Right ventricle myocardium inferior (tissue), 1 donor: ENCODE measurements at places on chromosomes 2 and 18.

DNA sequence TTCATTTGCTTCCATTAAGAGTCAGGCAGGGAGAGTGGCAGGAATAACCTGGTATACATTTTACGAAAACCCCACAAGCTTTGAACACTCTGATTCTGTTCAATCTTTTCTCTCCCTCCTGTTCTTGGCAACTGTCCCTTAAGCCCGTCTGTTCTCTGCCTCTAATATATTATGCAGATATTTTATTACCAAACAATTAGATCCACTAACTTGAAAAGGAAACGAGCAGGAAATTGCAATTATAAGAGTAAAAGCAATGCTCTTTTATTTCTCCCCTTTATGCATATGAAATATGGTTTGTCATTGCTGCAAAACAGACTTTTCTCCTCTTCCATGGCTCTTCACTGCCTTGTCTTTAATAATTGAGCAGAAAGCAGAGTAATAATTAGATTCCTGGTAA lies 149.1 kb upstream of the CELF4 start:
- no peak for DNase-seq

DNA sequence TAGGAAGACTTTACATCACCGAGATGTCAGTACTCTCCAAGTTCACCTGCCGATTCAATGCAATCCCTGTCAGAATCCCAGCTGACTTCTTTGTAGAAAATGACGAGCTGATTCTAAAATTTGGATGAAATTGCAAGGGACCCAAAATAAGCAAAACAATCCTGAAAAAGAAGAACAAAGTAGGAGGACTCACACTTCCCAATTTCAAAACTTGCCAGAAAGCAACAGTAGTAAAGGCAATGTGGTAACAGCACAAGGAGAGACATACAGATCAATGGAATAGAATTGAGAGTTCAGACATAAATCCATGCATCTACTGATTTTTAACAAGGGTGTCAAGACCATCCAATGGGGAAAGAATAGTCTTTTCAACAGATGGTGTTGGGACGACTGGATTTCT lies 52.2 kb downstream of the SMAD7 start:
- no peak for DNase-seq

GRCh38 chr2:221455214-221455613 lies 116.9 kb downstream of the EPHA4 start:
- no peak for DNase-seq

GRCh38 chr2:16746329-16746728 lies 80.7 kb upstream of the CYRIA start:
- DNase-seq, result no peak

GRCh38 chr2:184205048-184205596 lies 393.2 kb upstream of the ZNF804A start:
- DNase-seq, result no peak

- no peak for DNase-seq
These were observed 428.9 kb upstream of the FANCL start for GRCh38 chr2:58669998-58670397.

GRCh38 chr2:230640540-230641011 lies 72.1 kb upstream of the CAB39 start:
- no peak for DNase-seq

DNA sequence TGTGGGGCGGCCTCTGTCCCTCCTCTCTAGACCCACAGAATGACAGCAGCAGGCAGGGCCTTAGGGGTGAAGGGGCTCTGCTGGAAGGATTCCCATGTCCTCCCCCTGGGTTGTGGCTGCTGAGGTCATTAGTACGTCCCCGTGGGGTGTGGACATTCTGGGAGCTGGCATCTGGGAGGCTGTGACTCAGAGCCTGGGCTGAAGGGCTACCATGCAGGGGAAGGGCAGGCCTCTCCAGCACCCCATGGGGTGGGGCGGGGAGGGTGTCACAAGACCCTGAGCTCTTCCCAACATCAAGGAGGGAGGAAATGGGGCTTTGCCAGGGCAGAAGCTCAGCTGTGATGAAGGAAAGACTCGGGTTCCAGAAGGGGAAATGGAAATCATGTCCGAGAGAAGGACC lies 105.8 kb upstream of the SMAD2 start:
- DNase-seq, result no peak

DNA sequence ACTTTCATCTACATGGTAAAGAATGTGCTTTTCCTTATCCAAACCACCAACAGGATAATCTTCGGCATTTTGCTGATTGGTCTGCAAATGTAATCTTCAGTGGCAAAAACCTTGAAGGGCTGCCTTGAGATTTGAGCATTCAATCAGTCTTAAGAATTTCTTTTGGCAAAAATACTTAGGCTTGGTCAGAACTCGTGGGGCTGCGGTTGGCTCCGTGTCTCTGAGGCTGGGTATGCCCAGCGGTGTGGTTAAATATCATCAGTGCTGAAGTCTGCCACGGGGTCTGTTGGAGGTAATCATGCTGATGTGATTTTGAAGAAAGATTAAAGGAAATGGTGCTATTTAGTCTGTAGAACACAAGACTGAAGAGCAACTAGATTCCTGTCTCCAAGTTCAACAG lies 262.6 kb downstream of the EN1 start:
- DNase-seq, result no peak

- no peak for DNase-seq
These were observed 441.7 kb upstream of the SMIM21 start for GRCh38 chr18:75869162-75869561.

- no peak for DNase-seq
These were observed 1252.2 kb upstream of the TMEFF2 start for GRCh38 chr2:193446967-193447366.

- DNase-seq, result no peak
These were observed 762.3 kb downstream of the DCDC2C start for GRCh38 chr2:4465671-4466070.

DNA sequence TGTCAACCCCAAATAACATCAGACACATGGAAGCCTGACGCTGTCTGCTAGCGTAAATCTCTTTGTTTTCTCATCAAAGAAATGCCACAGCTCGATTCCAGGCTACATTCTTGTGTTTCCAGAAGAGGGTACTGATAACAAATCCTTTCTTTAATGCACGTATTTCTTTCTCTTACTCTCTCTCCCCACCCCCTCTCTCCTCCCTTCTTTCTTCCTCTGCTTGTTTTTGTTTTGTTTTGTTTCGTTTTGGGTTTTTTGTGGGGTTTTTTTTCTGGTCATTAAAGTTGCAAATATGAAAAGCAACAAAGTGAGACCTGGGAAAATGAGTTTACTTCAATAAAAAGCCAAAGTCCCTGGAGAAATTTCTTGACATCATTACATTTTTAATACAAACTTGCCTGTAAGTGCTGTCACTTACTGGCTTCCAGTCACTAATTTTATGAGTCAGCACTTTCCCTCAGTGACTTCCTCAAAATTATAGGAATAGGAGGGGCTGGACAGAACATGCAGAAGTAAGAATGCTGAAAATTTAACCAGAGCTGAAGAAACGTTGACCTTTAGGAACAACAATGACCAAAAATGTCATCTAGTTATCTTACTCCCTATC lies 106.7 kb upstream of the NABP1 start:
- DNase-seq, result no peak

GRCh38 chr18:45802814-45803492 lies 22.5 kb upstream of the SIGLEC15 start:
- no peak for DNase-seq

DNA sequence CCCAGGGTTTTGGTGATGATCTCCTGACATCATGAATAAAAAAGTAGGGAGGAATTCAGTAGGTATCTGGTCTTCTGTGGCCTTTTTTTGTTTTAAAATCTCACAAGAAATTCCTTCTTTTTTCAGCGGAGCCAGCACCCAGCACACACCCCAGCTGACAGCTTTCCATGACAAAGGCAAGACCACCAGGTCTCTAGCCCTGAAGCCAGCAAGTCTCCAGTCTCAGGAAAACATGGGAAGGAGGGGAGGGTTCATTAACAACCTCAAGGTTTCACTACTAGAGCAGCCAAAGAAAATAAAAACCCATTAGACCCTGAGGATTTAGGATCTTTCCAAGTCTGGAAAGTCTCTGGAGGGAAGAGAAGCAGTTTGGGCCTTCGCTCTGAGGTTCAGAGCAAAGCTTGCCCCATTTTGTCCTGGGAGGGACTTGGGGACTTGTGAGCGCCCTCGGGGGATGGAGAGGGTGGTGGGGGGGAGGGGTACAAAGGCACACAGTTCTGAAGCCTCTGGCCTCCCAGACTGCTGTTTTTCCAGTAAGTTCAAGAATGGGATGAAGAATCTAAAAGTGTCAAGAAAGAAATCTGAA lies 9.0 kb downstream of the FOXI3 start:
- DNase-seq, result no peak

DNA sequence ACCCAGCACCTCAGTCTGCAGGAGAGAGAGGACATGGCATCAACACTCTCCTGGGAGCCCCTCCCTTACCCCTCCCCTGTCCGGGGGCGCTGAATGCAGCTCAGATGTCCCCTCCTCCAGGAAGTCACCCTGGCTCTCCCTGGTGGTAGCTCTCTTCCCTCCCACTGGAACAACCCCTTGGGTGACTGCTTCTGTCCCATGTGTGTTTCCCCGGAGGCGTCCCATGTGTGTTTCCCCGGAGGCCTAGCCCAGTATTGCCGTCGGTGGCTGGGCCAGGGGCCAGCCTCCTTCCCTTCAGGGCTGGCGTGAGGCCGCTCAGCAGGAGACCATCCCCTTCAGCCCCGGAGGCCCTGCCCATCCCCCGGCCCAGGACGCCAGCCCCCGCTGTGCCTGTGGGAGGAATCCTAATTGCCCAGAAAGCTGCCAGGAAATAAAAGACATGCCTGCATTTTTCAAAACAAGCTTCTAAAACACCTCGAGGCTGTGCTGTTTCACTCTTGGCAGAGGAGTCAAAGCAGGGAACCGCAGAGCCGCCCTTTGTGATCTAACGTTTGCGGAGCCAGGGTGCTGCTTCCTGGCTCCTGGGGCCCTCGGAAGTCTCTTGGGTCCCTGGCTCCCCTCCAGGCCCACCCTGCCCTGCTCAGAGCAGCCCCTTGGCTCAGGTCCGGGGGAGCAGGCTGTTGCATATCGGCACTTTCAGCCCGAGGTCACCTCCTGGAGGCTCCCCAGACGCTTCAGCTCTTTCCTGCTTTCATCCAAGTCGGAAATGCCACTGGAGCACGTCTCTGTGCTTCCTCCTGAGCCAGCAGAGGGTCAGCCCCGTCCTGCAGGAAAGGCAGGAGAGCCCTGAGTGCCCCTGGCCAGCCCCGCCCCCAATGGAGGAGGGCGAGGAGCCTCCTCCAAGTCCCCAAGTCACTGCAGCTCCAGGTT lies 11.4 kb downstream of the SNED1 start:
- DNase-seq, result peak; percentile 70

GRCh38 chr2:219671279-219671678 lies 43.8 kb downstream of the SLC4A3 start:
- DNase-seq, result no peak

DNA sequence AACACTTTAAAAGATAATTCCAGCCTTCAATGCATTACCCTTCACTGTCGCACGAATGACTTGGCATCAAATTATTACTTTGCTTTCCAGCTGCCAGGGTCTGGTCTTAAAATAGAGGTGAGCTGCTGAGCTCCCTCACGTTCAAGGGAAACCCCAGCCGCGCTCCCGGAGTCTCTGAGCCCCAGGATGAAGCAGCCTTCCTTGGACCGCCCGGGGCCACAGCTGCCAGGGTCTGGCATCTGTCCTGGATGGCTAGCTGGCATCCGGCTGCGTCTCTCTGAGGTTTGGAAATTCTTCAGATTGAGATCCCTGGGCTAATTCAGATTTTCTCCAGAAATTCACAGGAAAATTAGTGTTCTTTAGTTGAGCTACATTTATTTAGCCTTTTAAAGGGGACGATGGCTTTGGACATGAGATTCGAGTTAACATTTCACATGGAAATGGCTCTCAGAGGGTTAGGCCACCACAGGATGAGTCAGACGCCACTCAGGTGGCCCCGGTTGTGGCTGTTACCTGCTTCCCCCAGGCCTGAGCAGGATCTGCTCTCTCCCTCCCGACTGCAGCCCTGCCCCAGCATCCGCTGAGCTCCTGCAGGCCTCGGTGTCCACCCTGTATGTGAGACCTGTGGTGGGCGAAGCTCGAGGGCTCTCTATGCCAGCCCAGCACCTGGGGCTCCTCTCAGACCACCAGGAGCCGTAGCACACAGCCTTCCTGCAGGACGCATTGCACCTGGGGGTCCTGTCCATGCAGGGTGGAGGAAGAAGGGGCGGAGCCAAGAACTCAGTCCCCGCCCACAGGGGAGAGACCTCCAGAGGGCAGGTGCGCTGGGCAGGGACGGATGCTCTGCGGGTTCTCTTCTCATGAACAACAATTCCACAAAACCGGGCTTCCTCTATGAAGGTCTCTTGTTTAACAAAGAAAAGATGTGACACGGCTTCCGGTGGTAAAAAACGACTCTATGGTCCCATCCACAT lies 255.5 kb downstream of the TWIST2 start:
- DNase-seq, result no peak

DNA sequence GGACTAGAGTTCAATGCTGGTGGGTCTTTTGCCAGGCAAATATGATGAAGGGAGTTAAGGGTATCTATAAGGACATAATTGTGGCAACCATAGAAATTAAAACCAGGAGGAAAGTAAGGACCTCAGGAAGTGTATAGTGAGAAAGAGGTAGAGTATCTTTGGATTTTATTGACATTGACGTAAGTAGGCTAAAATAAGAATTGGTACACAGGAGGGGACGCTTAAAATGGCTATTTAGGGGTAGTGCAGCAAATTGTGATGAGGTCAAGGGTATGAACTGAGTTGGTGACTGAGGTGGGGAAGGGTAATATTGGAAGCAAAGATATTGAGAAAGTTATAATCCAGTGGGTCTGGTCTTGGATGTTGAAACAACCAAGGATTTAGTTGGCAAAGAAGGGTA lies 42.7 kb downstream of the MARCHF7 start:
- no peak for DNase-seq

DNA sequence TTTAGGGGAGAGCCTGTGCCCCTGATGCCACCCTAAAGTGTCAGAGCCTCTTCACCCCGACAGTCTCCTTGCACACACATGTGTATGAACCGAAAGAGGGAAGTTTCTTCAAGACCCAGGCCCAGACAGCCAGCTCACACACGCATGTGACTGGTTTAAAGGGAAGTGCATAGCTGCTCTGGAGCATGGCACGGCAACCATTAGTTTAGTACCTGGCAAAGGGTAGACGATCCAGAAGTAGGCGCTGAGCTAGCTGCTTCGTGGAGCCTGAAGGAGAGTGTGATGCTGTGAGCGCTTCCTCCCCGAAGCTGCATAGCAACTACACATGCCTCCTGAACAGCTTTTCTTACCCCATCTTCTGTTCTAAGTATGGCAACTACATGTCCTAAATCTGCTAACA lies 91.7 kb downstream of the ZCCHC2 start:
- DNase-seq, result no peak

GRCh38 chr2:147925886-147926285 lies 81.1 kb downstream of the ACVR2A start:
- DNase-seq, result no peak

DNA sequence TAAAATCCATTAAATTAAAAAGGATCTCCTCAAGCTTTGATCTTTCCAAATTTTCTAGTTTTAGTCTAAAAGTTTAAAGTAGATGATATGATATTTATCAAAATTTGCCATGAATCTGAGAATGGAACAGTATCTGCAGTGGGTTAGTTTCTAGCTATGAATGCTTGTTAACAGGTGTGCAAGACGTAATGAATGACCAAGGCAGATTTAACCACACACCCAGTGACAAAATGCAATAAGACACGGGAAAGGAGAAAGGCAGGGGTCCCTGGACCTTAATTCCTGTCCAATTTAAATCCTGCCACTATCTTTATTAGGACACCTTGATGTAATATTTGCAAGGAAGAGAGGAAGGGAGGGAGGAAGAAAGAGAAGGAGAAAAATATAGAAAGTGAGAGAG lies 30.5 kb upstream of the PEX13 start:
- no peak for DNase-seq

- no peak for DNase-seq
These were observed 85.7 kb downstream of the B3GNT2 start for GRCh38 chr2:62281663-62282062.
